ENCODE measurements at places on chromosomes 4 and X. TPM values are rescaled to one million over a fixed set of nuclear protein-coding genes. Genes with fewer than 3 reads are reported as not detected.

- H3K4me1 ChIP-seq = no peaks in the 10 kb centered on the region
- no peaks in the 10 kb centered on the region for H3K36me3 ChIP-seq
- H3K27ac ChIP-seq = no peak overlapping the region
- H3K4me3 ChIP-seq = peak overlapping the region; percentile 6
- DNase-seq = peak; percentile 1
- no peaks in the 10 kb centered on the region for H3K27me3 ChIP-seq
Measured at GRCh38 chrX:79412972-79413371, 45.8 kb upstream of the ITM2A start.

- DNase-seq = no peak
- no peak overlapping the region for H3K27ac ChIP-seq
- H3K4me3 ChIP-seq = no peak overlapping the region
- H3K36me3 ChIP-seq = no peaks in the 10 kb centered on the region
- no peaks in the 10 kb centered on the region for H3K27me3 ChIP-seq
- H3K4me1 ChIP-seq = no peaks in the 10 kb centered on the region
Measured at GRCh38 chrX:44723426-44723825, 120.4 kb upstream of the DUSP21 start.

DNA sequence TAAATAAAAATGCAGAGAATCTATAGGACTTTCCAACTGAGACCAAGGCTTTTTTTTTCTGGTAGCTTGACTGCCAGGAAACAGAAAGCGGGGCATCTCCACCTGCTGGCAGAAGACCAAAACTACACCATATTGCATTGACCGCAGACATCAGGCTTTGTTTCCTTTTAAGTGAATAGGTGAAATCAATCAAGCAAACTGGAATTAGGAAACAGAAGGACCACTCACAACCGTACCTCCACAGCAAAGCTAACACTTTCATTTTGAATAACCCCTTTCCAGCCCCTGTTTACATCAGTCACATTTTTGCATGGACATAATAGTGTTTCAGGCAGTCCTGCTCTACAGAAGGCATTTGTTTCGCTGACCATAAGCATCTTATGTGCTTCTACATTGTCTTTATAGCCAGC is 218.2 kb downstream of the IDS start:
- no peaks in the 10 kb centered on the region for H3K4me1 ChIP-seq
- no peak overlapping the region for H3K4me3 ChIP-seq
- no peaks in the 10 kb centered on the region for H3K27me3 ChIP-seq
- peak; percentile 52 for DNase-seq
- no peaks in the 10 kb centered on the region for H3K36me3 ChIP-seq
- no peak overlapping the region for H3K27ac ChIP-seq

GRCh38 chrX:17170973-17171372 is 204.0 kb upstream of the NHS start:
- no peak overlapping the region for H3K4me3 ChIP-seq
- DNase-seq = no peak
- H3K4me1 ChIP-seq = no peaks in the 10 kb centered on the region
- no peaks in the 10 kb centered on the region for H3K36me3 ChIP-seq
- H3K27me3 ChIP-seq = no peaks in the 10 kb centered on the region

DNA sequence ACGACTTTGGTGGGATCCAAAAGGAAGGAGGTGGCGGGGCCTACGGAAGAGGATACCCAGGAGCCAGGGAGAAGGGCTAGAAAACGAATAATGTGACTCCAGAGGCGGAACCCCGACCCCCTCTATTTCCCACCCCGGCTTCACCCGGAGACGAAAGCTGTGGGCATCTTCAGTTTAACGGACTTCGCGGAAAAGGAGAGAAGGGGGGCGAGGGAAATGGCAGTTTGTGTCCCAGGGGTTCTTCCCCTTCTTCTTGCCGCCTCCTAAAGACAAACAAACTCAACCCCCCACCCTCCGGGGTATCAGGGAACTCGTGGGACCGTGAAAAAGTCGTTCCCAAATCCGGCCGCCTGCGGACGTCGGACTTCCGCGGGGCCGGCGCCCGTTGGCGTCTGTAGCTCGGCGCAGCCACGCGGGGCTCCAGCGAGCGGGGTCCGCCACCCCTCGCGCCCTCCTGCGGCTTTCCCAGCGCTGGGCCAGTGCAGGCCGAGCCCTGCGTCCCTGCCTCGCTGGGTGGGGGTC is 3.6 kb upstream of the LEF1 start:
- H3K36me3 ChIP-seq = no peaks in the 10 kb centered on the region
- H3K27me3 ChIP-seq = peaks cover 29% of the 10 kb centered on the region
- DNase-seq = no peak
- no peak overlapping the region for H3K27ac ChIP-seq
- H3K4me3 ChIP-seq = peak overlapping the region; percentile 51

DNA sequence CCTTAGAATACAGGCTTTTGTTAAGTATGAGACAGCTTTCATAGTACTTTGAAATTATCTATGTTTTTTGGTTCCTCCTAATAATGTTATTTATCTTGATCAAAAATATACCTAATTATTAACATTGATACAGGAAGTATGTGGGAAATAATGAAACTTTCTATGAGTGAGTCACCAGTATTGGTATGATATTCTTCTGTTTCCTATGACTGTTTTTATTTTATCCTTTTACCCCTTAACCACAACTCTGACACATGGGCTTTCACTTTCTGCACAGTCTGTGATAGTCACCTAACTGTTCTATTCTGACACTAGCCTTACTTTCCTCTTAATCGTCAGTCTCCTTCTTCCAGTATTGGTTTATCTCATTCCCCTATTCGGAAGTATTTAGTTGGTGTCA is 4.7 kb downstream of the THAP9 start:
- peaks cover 9% of the 10 kb centered on the region for H3K4me1 ChIP-seq
- H3K4me3 ChIP-seq = no peak overlapping the region
- no peak overlapping the region for H3K27ac ChIP-seq
- no peaks in the 10 kb centered on the region for H3K36me3 ChIP-seq
- DNase-seq = no peak
- no peaks in the 10 kb centered on the region for H3K27me3 ChIP-seq

- no peak for DNase-seq
- no peak overlapping the region for H3K4me3 ChIP-seq
- no peaks in the 10 kb centered on the region for H3K36me3 ChIP-seq
- no peaks in the 10 kb centered on the region for H3K27me3 ChIP-seq
Measured at GRCh38 chr4:22607382-22607781, 85.4 kb upstream of the GBA3 start.

DNA sequence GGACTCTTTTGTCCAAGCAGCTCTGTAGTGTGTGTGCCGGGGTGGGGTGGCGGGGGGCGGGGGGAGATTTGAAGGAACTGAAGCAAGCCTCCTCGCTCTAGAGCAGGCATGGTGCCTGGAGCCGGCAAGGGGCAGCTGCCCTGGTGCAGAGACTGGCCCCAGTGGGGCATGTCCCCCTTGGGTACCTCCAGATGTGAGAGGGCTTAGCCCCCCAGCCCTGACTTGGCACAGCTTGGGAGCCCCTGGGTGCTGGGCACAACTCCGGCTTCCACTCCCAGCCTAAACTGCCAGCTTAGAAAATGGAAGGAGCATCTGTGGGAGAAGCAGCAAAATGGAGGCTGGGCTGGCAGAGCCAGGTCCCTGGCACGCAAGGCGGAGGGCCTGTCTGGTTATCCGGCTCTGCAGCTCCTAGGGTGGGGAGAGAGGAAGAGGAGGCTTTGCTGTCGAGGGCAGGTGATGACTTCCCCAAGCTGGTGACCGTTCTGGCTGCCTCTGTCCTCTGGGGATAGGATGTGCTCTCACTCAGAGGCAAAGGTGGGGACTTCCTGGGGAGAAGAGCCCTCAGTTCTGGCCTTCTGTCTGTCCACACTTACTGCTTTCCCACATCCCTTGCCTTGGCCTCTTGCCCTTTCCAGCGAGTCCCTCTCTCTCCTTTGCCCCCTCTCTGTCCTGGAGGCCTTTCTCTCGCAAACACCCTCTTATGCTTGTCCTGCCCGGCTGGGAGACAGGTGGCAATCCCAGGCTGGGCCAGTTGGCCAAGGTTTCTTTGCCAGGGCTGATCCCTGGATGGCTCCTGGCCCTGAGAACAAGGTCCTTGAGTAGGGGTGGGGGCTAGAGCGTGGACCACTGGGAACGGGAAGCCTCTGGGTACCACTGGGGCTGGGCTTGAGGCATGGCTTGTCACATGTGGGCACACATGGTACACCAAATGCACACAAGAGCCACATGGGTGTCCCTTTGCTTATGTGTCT is 2.0 kb downstream of the DLG3 start:
- H3K4me3 ChIP-seq = no peak overlapping the region
- no peaks in the 10 kb centered on the region for H3K4me1 ChIP-seq
- no peak overlapping the region for H3K27ac ChIP-seq
- no peaks in the 10 kb centered on the region for H3K36me3 ChIP-seq

DNA sequence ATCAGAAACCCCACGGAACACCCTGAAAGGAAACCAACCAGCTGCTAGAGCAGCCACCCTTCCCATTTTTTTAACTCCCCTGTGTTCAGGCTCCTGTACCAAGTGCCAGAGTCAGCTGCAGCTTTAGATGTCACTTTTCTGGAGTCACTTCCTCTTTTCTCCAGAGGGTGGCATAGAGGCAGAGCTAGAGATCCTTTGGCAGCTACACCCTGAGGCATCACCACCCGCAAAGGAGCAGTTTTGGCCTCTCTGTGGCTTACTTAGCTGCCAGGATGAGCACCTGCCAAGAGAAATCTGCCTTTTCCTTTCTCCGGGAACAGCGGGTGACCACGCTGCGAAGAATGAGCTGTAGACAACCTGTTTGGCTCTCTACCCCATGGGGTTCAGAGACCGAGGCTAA is 58.0 kb upstream of the CHRDL1 start:
- H3K27ac ChIP-seq = no peak overlapping the region
- H3K36me3 ChIP-seq = no peaks in the 10 kb centered on the region
- H3K27me3 ChIP-seq = no peaks in the 10 kb centered on the region
- DNase-seq = no peak

GRCh38 chr4:45795135-45795534 is 328.7 kb downstream of the GABRG1 start:
- no peaks in the 10 kb centered on the region for H3K36me3 ChIP-seq
- no peak overlapping the region for H3K4me3 ChIP-seq
- H3K27me3 ChIP-seq = no peaks in the 10 kb centered on the region
- DNase-seq = no peak
- H3K27ac ChIP-seq = no peak overlapping the region
- H3K4me1 ChIP-seq = no peaks in the 10 kb centered on the region

GRCh38 chr4:134634301-134634700 is 432.7 kb upstream of the PABPC4L start:
- H3K4me1 ChIP-seq = no peaks in the 10 kb centered on the region
- DNase-seq = no peak
- H3K27ac ChIP-seq = no peak overlapping the region
- no peaks in the 10 kb centered on the region for H3K36me3 ChIP-seq

DNA sequence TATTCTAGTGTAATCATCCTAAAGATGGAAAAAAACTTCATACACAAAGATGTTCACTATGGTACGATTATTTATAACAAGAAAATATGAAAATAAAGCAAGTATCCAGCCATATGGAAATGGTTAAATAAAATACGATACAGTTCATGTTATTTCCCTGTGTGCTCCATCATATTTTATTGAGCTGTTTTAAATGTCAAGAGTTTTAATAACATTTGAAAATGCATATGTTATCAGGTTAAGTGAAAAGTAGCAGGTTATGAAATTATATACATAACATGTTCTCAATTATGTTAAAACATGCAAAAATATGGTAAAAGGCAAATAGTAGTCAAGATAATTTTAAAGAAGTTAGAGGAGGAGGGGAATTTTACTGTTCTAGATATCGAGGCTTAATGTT is 192.0 kb downstream of the HNRNPD start:
- DNase-seq = no peak
- no peak overlapping the region for H3K27ac ChIP-seq
- H3K27me3 ChIP-seq = no peaks in the 10 kb centered on the region
- no peaks in the 10 kb centered on the region for H3K36me3 ChIP-seq
- no peaks in the 10 kb centered on the region for H3K4me1 ChIP-seq

DNA sequence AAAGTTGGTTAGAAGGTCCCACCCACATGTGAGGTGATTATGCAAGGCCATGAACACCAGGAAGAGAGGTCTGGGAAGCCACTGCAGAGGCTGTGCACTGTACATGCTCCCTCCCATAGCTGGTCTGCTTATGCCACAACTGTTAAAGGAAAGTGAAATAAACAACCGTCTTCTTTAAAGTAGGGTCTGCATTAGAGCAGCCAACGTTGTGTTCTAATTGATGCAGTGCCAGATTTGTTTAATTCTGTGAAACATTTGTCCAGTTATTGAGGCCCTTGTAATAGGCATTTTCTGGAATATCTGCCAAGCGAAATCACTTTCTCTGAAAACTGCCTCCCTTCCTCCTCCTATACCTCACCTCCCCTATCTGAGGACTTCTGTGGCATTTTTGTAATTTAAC is 224.0 kb upstream of the LNX1 start:
- H3K4me1 ChIP-seq = no peaks in the 10 kb centered on the region
- DNase-seq = no peak
- no peaks in the 10 kb centered on the region for H3K27me3 ChIP-seq
- H3K27ac ChIP-seq = no peak overlapping the region

DNA sequence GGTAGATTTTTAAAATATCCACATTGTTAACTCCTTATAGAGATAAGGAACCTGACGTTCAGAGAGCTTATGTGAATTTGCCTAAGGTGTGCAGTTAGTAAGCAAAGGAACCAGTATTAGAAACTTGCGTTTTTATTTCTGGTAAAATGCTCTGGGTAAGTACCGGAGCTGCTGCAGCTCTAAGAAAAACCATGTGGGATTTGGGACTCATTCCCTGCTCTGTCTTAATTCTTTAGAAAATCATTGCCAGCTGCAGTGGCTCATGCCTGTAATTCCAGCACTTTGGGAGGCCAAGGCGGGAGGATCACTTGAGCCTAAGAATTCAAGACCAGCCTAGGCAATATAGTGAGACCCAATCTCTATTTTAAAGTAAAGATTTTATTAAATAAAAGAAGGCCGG is 5.8 kb downstream of the CCKAR start:
- H3K4me1 ChIP-seq = no peaks in the 10 kb centered on the region
- H3K36me3 ChIP-seq = no peaks in the 10 kb centered on the region
- no peak overlapping the region for H3K27ac ChIP-seq
- DNase-seq = no peak

DNA sequence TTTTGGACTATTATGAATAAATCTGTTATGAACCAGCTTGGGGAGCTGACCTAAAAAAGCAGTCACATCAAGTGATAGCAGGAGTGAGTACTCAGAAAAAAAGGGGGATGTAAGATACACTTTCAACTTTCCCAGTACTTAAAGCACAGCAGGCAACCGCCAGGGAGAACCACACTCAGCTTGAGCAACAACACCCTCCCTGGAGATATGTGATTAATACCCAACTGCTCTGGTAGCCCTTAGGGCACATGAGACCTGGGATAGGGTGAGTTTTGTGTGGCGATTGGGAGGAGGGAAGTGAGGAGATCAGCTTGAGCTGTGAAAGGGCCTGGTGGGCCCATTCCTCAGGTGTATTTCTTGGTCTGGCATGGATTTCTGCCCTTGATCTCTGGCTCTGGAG is 220.3 kb upstream of the SFRP2 start:
- H3K4me1 ChIP-seq = no peaks in the 10 kb centered on the region
- no peak for DNase-seq
- H3K27me3 ChIP-seq = no peaks in the 10 kb centered on the region
- H3K36me3 ChIP-seq = no peaks in the 10 kb centered on the region
- no peak overlapping the region for H3K4me3 ChIP-seq

FAM47E gene
- total RNA-seq = 0.72 TPM

ASB9 gene
- total RNA-seq = 6.5 TPM

SMIM10L2A gene
- 0.36 TPM for total RNA-seq

Data from Panc1 (cell line).